ENCODE measurements at places on chromosomes 4 and X.

DNA sequence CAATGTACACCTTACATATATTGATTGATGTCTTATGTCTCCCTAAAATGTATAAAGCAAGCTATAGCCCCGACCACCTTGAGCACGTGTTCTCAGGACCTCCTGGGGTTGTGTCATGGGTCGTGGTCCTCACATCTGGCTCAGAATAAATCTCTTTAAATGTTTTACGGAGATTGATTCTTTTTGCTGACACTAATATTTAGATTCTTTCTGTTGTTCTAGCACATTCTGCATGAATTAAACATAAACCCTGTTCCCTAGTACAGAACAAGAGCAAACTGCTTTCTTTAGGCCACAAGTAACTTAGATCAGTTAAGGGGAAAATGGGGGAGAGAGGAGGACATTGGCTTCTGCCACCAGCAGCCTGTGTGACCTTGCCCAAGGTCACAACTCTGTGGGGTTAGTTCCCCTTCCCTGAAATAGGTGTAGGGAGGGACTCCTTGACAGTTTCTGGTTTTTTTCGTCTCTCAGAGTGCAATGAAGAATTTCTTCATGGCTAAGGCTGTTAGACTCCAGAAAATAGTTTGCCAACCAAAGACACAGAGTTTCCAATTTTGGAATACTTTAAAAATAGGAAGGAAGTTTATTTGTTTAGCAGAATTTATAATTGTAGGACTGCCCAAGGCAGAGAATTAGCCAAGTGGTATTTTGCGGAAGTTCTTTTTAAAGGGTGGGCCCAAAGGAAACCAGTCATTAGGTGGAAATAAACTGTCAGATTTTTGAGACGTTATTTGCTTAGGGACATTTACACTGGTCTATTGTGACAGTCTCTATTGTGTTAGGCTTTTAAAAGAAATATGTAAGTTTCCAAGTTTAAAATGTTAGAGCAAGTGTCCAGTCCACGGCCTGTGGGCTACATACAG lies 29.4 kb downstream of the PTTG2 start:
- DNase-seq = no peak

DNA sequence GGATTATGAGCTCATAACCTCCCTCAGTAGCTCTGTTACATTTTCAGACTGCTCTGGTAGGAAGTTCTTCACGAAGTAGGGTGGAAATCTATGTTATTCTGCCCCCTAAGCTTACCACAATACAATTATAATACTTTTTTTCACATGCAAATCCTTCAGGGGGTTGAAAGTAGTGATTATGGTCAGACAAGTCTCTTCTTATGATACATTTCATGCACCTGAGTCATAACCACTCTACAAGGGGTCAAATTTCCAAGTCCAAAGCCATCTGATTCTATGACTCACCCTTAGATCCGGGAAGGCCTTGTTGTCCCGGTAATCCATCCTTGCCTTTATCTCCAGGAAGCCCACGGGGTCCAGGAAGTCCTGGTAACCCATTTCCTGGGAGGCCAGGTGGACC lies 95.2 kb downstream of the ATG4A start:
- no peak for DNase-seq

GRCh38 chrX:10474510-10474909 lies 145.9 kb downstream of the MID1 start:
- DNase-seq = no peak

GRCh38 chr4:138632856-138633579 lies 382.6 kb upstream of the NOCT start:
- DNase-seq = no peak

- DNase-seq = no peak
Observed at GRCh38 chr4:48203819-48204218, 65.8 kb downstream of the TEC start.

GRCh38 chr4:122458625-122459024 lies 2.1 kb upstream of the IL2 start:
- no peak for DNase-seq

- no peak for DNase-seq
Observed at GRCh38 chrX:9293051-9293496, 171.8 kb upstream of the TBL1X start.

- no peak for DNase-seq
Observed at GRCh38 chrX:53717205-53717604, 30.7 kb upstream of the HUWE1 start.

- no peak for DNase-seq
Observed at GRCh38 chr4:177070533-177071058, 239.1 kb upstream of the NEIL3 start.

DNA sequence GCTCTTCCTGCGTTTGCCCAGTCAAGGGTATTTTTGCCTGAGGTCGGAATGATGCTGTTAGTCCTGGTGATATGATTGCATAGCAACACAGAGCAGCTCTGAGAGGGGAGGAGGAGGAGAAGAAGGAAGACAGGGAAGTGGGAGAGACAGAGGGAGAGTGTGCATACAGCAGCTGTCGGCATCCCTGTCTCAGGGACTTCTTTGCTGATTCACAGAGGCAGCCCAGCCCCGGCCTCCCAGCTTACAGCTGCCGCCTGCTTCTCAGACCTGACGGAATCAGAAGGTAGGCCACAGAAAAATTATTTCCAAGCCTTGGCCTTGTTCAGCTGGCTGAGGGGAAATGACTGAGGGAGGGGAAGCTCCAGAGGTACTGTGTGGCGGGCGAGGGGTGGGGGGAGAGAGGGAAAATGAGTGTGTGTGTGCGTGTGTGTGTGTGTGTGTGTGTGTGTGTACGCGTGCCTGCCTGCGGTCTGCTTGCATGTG lies 319 bp downstream of the DRP2 start:
- no peak for DNase-seq

DNA sequence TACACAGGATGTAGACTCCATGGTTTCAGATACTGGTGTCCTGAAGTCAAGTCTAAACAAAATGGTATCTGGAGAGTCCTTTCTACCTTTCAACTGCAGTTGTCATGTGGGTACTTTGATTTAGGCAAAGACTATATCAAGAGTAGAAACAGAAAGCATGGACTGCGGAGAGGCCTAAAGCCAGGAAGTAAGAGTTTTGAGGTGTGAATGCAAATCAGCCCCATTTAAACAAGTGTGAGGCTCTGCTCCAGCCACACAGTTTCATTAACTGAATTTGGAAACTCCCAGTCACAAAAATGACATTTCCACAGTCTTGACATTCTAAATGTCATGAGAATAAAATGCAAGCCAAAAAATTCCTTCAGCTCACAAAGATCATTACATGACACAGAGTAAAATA lies 87.2 kb upstream of the MCF2 start:
- DNase-seq = no peak

GRCh38 chrX:129690435-129690834 lies 35.7 kb upstream of the APLN start:
- DNase-seq = no peak

- no peak for DNase-seq
Observed at GRCh38 chrX:93673869-93674271, at the start of gene FAM133A. TSS of gene FAM133A (plus strand) at chrX:93674206. CDS start at chrX:93709420, 35,214 bp downstream.

GRCh38 chr4:147799986-147800555 lies 68.2 kb downstream of the ARHGAP10 start:
- DNase-seq = peak; percentile 27

GRCh38 chr4:55635282-55635681 lies 816 bp downstream of the NMU start:
- DNase-seq = no peak

- DNase-seq = no peak
Observed at GRCh38 chr4:176789955-176790354, 2.8 kb downstream of the VEGFC start.

- no peak for DNase-seq
Observed at GRCh38 chrX:129230850-129231512, 292.3 kb downstream of the SMARCA1 start.

DNA sequence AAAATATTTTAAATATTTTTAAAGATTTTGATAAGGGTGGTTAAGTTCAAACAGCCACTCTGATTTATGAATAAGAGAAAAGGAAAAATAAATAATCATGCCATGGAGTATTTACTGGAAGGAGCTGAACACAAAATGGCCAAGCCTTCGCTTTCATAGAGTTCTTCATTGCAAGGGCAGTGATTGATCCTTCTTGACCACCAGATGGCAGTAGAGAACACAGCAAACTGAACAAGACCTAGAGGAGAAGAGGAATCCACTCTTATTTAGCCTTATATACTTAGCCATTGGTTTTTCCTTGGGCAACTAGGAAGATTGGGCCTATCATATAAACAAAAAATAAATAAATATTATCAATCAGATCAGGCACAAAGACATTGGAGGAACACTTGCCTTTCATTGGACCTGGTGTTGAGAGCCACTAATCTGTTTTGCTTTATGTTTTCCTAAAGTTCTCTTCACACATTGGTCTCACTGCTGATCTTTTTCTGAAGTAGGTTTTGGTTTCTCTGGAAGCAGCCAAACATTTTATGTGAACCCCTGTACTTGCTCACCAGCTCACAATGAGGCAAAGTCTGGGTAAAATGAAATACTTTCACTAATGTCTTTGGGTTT lies 58.1 kb upstream of the PARM1 start:
- DNase-seq = peak; percentile 64

GRCh38 chr4:25905371-25905770 lies 8.6 kb upstream of the SMIM20 start:
- DNase-seq = no peak

GRCh38 chr4:33850371-33850902 lies 2393.9 kb downstream of the ARAP2 start:
- DNase-seq = no peak

GRCh38 chr4:77821775-77822174 lies 2.6 kb upstream of the CNOT6L start:
- peak; percentile 90 for DNase-seq

GRCh38 chr4:46441136-46441859 lies 51.4 kb upstream of the GABRA2 start:
- DNase-seq = no peak

- no peak for DNase-seq
Observed at GRCh38 chr4:30535255-30535654, 184.9 kb upstream of the PCDH7 start.

- DNase-seq = peak; percentile 30
Observed at GRCh38 chrX:120453985-120454384, 15.1 kb downstream of the LAMP2 start.

DNA sequence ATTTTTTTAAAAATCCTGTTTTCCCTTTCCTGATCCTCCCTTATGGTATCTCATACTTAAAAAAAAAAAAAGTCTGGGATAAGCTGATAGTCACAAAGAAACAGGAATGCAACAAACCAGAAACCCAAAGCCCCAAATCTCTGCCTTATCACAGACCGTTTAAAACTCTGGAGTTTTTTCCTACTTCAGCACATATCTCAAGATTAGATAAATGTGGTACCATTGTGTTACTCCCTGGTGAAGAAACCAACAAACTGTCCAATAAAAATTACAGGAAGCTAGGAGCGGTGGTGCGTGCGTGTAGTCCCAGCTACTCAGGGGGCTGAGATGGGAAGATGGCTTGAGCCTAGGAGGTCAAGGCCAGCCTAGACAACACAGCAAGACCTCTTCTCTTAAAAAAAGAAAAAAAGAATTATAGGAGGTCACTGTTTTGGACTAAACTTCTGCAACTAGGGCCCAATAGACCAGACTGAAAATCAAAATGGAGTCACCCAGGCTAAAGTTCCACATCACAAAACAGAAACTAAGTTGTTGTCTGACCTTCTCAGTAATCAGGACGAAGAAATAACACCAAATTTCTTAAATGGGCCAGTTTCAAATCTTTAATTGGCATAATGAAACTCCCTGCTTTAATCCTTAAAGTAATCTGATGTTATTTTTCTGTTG lies 51.9 kb downstream of the RBM47 start:
- DNase-seq = no peak

- no peak for DNase-seq
Observed at GRCh38 chr4:31692399-31692940, 972.3 kb downstream of the PCDH7 start.

GRCh38 chr4:181687116-181687515 lies 556.1 kb upstream of the TENM3 start:
- DNase-seq = no peak

- DNase-seq = no peak
Observed at GRCh38 chr4:47012676-47013075, 18.7 kb upstream of the GABRB1 start.

GRCh38 chrX:139766545-139766983 lies 58.6 kb upstream of the MCF2 start:
- peak; percentile 24 for DNase-seq

GRCh38 chrX:67726018-67726417 lies 182.2 kb downstream of the AR start:
- no peak for DNase-seq

DNA sequence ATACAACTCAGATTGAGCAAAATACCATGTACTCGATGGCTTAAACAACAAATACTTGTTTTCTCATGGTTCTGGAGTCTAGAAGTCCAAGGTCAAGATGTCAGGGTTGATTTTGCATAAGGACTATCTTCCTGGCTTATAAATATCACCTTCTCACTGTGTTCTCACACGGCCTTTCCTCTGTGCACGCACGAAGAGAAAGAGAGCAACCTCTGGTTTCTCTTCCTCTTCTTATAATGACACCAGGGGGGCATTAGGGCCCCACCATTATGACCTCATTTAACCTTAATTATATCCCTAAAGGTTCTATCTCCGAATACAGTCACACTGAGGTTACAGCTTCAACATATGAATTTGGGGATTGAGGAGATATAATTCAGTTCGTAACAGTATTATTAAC lies 504.0 kb downstream of the MAGEE1 start:
- DNase-seq = no peak

GRCh38 chr4:24013668-24014422 lies 124.0 kb upstream of the PPARGC1A start:
- DNase-seq = no peak

DNA sequence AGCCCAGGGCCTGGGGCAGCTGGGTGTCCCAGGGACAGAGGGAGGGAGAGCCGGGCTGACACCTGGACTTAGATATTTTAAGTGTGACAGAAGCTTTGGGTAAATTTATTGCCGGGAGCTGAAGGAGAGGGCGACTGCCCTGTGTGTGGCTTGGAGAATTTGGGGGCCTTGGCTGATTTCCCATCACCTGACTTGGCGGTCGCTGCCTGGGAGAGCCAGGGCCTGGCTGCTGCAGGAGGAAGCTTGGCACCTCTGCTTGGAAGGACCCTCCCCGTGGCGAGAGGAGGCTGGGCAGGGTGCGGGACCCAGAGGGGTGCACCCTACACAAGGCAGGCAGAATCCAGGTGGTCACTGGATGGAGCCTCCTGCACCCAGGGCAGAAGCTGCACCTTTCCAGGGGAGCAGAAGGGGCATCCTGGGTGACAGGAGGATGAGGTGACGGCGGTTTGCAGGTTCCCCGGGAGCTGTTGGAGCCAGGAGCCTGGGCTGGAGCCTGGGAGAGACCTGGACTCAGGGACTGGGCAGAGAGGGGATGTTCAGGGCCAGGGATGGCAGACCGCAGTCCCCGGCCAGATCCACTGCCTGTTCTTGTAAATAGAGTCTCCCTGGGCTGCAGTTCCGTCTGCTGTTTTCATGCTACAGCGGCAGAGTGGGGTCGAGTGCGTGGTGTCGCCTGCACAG lies 72.0 kb downstream of the RGS12 start:
- DNase-seq = no peak
